ENCODE measurements at places on chromosomes 5 and 9. TPM values are rescaled to one million over a fixed set of nuclear protein-coding genes. Genes with fewer than 3 reads are reported as not detected.

The BTNL9 gene
- total RNA-seq, result not detected

The LCP2 gene
- not detected for total RNA-seq

The C6 gene
- total RNA-seq, result not detected

The ACSL6 gene
- total RNA-seq, result under 0.01 TPM

The ANKH gene
- 6.1 TPM for total RNA-seq

The NELFB gene
- 55.5 TPM for total RNA-seq

The GLRA1 gene
- total RNA-seq, result not detected

The CTSL gene
- total RNA-seq, result 406 TPM

The SLC6A7 gene
- not detected for total RNA-seq

The SHC3 gene
- 4.1 TPM for total RNA-seq

The BARHL1 gene
- total RNA-seq, result not detected

The SLC45A2 gene
- total RNA-seq, result not detected

The TOR4A gene
- total RNA-seq, result 58.7 TPM

The TOR2A gene
- 16.0 TPM for total RNA-seq

The FOXD4 gene
- total RNA-seq, result not detected

The CDC20B gene
- not detected for total RNA-seq

The AFAP1L1 gene
- total RNA-seq, result 5.1 TPM

The CCL28 gene
- 0.86 TPM for total RNA-seq

The PCDHGC4 gene
- total RNA-seq, result 0.58 TPM

The PTPRD gene
- total RNA-seq, result 3.5 TPM

The CLTA gene
- total RNA-seq, result 247 TPM

The ORM2 gene
- total RNA-seq, result not detected

The GPR150 gene
- total RNA-seq, result 0.18 TPM

The PCDHGC3 gene
- total RNA-seq, result 38.6 TPM

The TPPP gene
- total RNA-seq, result under 0.01 TPM

The LAMC3 gene
- total RNA-seq, result 0.35 TPM

The HRH2 gene
- total RNA-seq, result not detected

The OLFM1 gene
- 0.29 TPM for total RNA-seq

The DNAI1 gene
- not detected for total RNA-seq

The ADAMTS16 gene
- not detected for total RNA-seq

The SCGB3A2 gene
- not detected for total RNA-seq
